ENCODE measurements at places on chromosomes 11 and 22.

DNA sequence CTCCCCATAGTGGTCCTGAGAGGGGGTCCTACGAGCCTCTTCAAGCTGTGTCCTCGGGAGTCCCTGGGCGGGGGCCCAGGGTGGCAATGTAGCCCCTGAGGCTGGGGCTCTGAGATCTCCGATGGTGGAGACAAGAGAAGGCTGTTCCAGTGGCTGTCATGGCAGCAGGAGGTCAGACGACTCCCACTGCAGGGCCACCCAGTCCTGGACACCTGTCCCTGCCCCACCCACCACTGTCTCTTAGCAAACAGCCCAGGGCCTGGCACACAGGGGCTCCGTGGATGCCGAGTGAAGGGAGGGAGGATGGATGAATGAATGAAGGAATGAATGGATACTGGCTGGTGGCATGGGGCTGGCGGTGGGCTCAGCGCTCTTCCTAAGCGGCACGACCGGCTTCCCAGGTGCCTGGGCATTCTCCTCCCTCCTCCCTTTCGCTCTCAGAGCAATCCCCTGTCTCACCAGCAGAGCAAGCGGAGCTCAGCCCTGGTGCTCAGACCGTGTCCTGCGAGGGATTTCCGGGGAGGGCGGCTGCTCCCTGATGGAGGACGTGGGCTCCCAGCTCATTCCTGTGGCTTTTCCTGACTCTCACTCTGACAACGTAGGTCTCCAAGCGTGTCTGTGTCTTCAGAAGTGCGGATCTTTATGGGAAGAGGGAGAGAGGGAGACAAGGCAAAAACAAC lies 1272.6 kb downstream of the BRD1 start:
- DNase-seq = no peak

- no peak for DNase-seq
Measured at GRCh38 chr11:31361743-31362142, 7.8 kb downstream of the DCDC1 start.

GRCh38 chr11:117200813-117201657 lies 1.9 kb downstream of the TAGLN start:
- no peak for DNase-seq

- no peak for DNase-seq
Measured at GRCh38 chr22:42347281-42347824, 76.9 kb upstream of the TCF20 start.

DNA sequence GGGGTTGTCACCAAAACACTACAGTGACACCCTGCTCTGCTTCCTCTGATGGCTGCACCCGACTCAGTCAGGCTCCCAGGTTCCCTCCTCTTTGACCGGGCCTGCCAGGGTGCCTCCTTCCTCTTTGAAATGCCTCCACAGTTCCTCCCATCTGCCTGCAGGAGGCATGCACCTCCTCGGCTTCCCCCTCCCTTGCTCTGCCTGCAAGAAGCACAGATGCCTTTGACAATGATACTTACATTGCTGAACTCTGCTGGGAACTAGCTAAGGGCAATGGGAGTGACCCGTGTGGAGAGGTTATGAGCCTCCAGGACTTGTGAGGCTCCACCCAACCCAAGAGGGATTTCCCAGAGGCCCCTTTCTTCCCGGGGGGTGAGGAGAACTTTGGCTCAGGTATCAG lies 674.1 kb downstream of the OPCML start:
- DNase-seq = peak; percentile 7

GRCh38 chr11:83181815-83182214 lies 11.7 kb upstream of the ANKRD42 start:
- DNase-seq = no peak

DNA sequence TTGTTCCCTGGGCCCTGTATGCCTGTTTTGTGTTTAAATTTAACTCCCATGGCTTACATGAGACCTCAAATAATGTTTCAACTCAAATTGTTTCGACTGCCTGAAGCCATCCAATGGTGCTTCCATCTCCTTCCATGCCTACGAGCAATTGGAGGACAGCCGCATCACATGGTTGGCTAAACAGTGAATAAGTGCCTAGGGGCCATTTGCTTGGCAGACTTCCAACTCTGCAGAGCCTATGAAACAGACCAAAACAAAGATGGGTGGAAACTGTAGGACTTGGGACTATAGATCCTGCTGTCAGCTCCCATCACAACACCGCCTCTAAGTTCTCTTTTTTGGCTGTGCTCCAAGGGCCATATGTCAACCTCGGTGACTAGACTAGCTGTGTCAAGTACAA lies 84.1 kb downstream of the PARVA start:
- no peak for DNase-seq

- peak; percentile 60 for DNase-seq
Measured at GRCh38 chr11:1943977-1944376, 3.2 kb upstream of the MRPL23 start.

DNA sequence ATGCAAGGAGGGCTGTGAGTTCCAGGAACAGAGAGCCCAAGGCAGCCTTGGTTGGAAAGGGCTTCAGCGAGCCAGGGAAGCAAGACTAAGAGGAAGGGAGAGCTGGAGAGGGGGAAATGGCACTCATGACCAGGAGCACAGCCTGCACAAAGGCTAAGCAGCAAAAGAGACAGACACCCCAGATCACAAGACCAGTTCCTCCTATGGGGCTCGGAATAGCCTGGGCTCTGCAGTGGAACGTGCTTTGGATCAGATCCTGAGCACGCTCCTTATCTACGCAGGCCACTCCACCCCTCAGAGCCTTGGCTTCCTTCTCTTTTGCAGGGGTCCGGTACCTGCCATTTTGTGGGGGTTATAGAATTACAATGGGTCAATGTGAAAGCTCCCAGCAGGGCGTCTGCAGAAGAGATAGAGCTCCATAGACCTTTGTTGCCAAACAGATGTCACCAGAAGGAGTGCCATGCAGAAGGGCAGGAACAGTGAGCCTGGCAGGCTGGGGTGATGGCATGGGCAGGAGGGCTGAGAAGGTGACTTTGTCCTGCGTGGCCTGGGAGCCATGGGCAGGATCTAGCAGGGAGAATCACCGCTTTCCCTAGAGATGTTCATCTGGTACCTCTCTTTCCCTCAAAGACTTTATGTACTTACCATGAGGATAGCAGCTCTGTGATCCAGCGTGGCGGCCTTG lies 33.8 kb downstream of the ZC3H7B start:
- no peak for DNase-seq

DNA sequence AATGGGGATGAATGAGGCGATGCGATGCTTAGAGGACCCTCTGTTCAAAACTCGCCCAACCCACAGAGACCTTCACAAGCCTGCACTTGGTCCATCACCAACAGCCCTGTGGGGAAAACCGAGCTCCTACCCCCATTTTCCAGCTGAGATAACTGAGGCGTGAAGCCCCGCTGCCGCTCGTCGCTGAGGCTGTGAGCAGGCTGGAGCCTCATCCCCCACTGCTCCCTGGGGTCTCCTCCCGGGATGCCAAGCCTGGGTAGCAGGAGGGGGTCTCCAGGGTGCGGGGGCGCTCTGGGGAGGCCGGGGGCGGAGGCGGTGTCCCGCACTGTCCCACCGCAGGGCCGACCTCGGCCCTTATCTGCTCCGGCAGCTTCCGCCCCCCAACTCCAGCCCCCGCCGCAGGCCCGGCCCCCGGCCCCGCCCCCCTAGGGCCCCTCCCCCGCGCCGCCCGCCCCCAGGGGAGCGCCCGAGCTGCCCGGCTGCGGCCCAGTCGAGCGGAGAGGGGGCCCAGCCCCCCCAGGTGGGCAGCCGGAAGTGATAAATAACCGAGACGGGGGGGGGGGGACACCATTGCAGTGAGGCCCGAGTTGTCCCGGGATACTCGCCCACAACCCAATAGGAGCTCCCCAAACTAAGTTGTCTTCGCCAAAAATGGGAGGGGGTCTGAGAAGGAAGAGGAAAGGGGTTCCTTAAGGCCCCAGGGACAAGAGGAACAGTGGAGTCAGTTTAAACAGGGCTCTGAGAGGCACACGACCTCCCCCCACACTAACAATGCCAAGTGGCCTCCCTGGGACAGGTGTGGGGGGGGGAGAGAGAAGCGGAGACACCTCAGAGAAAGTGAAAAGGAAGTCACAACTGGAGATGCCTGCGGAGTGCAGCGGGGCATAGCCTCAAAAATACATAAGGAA lies 8.3 kb upstream of the SLC39A13 start:
- DNase-seq = no peak

DNA sequence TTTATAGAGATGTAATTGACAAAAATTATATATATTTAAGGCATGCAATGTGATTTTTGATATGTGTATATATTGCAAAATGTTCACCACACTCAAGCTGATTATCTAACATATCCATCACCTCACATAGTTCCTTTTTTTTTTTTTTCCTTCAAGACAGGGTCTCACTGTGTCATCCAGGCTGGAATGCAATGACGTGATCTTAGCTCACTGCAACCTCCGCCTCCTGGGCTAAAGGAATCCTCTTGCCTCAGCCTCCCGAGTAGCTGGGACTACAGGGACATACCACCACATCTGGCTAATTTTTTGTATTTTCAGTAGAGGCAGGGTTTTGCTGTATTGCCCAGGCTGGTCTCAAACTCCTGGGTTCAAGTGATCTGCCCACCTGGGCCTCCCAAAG lies 65.1 kb upstream of the SLC35C1 start:
- DNase-seq = no peak

DNA sequence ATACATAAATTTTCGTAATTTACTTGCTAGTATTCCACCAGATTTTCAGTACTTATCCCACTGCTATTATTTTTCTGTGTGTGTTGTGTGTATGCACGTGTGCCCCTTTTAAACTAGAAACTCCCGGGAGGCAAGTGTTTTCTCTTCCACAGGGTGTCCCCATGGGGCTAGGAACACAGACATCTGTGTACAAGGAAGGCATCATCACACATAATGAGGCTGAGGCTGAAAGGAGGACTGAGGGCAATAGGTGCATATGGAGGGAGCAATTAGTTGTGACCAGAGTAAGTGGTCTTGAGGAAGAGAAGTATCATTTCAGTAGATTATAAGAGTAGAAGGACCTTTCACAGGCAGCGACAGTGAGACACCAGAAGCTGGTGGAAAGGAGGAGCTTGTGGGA lies 2.1 kb upstream of the DPAGT1 start:
- no peak for DNase-seq

DNA sequence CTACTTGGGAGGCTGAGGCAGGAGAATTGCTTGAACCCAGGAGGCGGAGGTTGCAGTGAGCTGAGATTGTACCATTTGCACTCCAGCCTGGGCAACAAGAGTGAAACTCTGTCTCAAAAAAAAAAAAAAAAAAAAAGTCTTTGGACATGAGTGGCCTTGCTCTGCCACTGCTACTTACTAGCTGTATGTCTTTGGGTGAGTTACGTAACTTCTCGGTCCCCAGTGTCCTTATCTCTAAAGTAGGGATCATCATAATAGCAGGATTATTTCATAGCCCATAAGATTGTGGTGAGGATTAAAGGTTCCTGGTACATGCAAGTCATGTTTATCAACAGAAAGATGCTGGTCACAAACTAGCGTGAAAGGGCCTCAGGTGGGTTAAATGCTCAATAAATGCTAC lies 53.9 kb upstream of the HEPHL1 start:
- DNase-seq = no peak

- no peak for DNase-seq
Measured at GRCh38 chr11:71075116-71075720, 177.2 kb downstream of the SHANK2 start.

DNA sequence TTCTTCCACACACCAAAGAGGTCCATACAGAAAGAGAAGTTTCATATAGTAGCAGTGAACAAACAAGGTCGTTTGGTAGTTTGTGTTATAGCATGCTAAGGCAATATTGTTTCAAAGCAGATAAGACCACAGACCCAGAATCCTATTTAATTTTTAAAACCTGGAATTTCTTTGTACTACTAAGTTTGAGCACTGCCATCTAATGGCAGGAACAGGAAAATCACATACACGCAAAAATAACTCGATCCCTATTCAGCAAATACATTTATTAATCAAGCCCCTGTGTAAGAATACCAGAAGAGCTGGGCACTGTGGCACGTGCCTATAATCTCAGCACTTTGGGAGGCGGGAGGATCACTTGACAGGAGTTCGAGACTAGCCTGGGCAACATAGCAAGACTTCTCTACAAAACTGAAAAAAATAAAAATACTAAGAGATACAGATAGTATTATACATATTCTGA lies 2.9 kb upstream of the BTBD10 start:
- peak; percentile 48 for DNase-seq

DNA sequence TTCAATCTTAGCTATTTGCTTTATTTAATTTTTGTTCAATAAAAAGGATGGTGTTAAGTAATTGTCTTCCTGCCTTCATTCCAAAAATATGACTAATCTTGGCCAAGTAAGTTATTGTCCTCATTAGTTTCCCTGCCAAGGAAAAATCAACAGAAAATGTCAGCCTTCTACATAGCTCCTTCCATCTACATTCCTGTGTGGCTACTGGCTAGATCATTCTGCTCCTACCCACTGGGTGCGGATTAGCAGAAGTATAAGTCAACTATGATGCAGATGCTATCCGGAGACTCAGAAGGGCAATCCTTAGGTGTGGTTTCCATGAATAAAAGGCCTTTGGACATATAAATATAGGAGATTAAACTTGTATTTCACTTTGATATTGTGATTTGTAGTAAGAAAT lies 154.4 kb downstream of the SBF2 start:
- peak; percentile 92 for DNase-seq

- DNase-seq = peak; percentile 36
Measured at GRCh38 chr11:11786771-11787170, 55.0 kb upstream of the USP47 start.

- DNase-seq = no peak
Measured at GRCh38 chr11:27398400-27398770, 35.4 kb upstream of the CCDC34 start.

GRCh38 chr11:31645747-31646146 lies 136.2 kb downstream of the ELP4 start:
- DNase-seq = peak; percentile 93

Data from iris pigment epithelial cell (primary cell).